Bladder microvascular endothelial cell (primary cell): ENCODE measurements at places on chromosomes 5 and 9. TPM values are rescaled to one million over a fixed set of nuclear protein-coding genes. Genes with fewer than 3 reads are reported as not detected.

OR1Q1 gene
- total RNA-seq = not detected in 2 replicates

MARVELD2 gene
- 0.81 and 4.4 TPM in 2 replicates for total RNA-seq

PHYHD1 gene
- total RNA-seq = 0.44 and 0.65 TPM in 2 replicates

PCDHGB2 gene
- total RNA-seq = 1.1 and 5.1 TPM in 2 replicates

DELE1 gene
- 33.7 and 65.3 TPM in 2 replicates for total RNA-seq

FAM221B gene
- total RNA-seq = not detected in 2 replicates

SHOC1 gene
- total RNA-seq = not detected in 2 replicates

CCNO gene
- total RNA-seq = 0.06 and 0.16 TPM in 2 replicates

IFNK gene
- total RNA-seq = not detected in 2 replicates

CCDC152 gene
- 0.06 and 0.16 TPM in 2 replicates for total RNA-seq

LHX6 gene
- 14.1 and 20.4 TPM in 2 replicates for total RNA-seq

MTRR gene
- 12.6 and 32.7 TPM in 2 replicates for total RNA-seq

CCDC69 gene
- 5.1 and 7.1 TPM in 2 replicates for total RNA-seq

IRX4 gene
- total RNA-seq = not detected in 2 replicates

ST6GALNAC4 gene
- 28.8 and 32.0 TPM in 2 replicates for total RNA-seq

PCDHB14 gene
- total RNA-seq = 0.49 and 1.8 TPM in 2 replicates

PPP2R2B gene
- total RNA-seq = not detected in 2 replicates

HTR4 gene
- total RNA-seq = not detected in 2 replicates

CDC20B gene
- total RNA-seq = 0.06 TPM in 1 of 2 replicates, not detected in the other

TPD52L3 gene
- not detected in 2 replicates for total RNA-seq

ACOT12 gene
- total RNA-seq = not detected in 2 replicates
